Activated CD8-positive, alpha-beta memory T cell treated with anti-CD3 and anti-CD28 coated beads for 1 hour (primary cell): ENCODE measurements at places on chromosomes 1 and 21.

GRCh38 chr1:11877074-11877473, 18.3 kb upstream of the NPPB start:
- DNase-seq: no peak

GRCh38 chr1:161770250-161770649, 4.1 kb downstream of the ATF6 start:
- DNase-seq: no peak

DNA sequence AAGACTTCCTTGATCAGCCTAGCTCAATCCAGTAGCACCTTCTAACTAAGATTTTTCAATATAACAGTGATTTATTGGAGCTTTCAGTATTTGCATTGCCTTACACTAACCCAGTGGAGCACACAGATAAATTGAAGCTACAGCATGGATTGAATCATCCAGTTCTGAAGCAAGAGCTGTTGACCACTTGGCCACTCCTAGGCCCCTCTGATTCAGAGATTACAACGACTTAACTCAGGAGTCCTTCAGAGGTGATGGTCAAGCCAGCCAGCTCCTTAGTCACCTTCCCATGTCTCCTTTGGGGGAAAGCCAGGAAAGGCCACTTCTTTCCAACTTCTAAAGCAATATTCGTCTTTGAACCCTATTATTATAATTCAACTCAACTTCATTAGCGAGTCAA, 151.8 kb downstream of the TENT5C start:
- no peak for DNase-seq

DNA sequence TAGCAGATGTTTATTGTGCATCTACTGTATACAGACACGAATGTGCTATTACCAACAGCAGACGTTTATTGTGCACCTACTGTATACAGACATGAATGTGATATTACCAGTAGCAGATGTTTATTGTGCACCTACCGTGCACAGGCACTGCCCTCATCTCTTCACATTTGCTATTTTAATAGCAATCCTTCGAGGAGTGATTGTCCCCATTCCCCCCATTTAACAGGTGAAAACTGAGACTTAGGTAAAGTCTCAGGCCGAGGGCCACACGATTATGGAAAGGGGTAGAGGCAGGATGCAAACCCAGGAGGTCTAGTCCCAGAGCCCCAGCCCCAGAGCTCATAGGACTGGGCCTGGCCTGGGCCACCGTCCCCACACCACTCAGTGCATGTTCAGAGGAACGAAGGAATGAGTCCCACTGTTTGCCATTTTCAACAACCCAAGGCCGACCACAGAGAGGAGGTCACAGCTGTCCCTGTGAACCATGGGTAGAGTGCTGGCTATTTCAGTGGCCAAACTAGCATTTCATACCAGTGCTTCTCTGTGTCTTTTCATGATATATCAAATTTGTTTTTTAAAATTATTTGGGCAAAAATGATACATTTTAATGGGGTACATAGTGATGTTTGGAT, 114.4 kb upstream of the TMEM51 start:
- DNase-seq: no peak

DNA sequence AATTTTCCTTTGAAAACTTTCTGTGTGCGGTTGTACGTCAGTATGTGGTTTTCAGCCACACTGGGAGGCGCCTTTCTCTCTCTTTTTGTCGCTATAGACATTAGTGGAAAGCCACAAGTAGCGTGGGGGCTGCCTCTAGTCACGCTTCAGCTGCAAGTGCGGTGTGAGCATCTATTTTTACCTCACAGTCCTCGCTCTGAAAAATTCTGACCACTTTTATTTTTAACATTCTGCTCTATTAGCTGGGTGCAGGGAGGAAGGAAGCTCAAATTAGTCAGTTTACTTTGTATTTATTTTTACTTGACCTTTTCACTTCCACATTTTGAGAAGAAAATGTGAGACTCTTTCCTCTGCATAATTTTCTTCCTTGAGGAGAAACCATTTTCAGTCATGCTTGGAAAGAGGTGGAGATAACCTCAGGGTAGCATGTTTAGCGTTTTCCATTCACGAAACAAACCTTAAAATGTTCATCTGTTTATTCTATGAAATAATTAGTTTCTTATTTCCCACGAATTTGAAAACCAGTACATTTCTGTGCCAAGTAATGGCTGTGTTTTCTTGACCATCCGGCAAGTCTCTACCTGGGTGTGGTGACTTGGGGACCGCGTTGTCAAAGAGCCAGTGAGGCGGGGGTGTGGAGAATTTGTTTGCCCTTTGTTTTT, 35.6 kb downstream of the ADARB1 start:
- DNase-seq: peak; percentile 19

DNA sequence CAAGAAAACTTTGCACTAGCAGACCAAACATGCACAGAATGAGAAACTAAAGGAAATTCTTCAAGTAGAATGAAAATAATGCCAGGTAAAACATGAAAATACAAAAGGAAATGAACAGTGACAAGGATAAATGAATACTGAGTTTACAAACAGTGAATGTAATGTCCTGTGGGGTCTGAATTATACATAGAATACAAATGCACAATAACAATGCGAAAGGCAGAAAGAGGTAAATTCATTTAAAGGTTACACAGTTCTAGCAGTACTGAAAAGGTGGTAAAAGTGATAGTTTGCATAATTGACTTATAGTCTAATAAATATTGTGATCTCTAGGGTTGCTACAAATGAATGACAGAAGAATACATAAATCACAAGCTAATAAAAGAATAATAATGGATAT, 12.9 kb downstream of the CD55 start:
- no peak for DNase-seq

- DNase-seq: no peak
These were observed 16.7 kb downstream of the MEAF6 start for GRCh38 chr1:37497832-37498231.

GRCh38 chr1:75310067-75310466, 175.9 kb downstream of the LHX8 start:
- no peak for DNase-seq
